ENCODE measurements at places on chromosomes 2 and 18.

- DNase-seq, result peak; percentile 72
These were observed 58.1 kb upstream of the SLC66A3 start for GRCh38 chr2:11097038-11097720.

DNA sequence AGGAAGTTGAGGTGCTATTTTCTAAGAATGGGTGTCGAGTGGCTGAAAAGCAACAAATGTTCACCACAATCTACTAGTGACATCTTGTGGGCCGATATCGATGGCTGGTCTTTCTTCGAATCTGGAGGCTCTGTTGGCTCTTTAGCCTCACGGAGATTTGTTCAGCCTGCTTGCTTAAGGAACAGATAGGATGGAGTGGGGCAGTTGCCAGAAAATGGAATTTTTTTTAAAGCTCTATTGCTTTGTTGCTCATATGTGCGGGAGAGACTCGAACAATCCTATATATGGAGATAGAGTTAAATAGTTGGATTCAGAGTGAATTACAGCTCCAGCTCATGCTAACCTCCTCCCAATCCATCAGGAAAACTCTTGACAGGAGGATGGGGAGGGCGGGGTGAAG, 70.9 kb upstream of the LYPD6B start:
- no peak for DNase-seq

DNA sequence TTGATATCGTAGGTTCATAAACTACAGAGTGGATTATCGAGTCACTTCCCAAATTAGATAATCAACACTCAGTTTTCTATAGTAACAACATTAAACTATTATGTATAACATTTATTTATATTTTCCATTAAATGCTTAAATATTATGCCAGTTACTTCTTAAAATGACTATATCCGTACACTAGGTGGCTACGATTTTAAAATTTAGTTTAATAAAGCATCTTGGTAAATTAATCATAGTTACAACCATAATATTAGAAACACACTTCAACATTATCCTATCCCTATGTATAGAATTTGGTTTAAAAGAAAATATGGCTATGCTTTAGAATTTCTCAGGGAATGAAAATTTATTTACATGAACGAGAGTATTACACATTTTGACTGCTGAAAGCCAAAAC, 80.3 kb downstream of the SLC25A12 start:
- no peak for DNase-seq

- DNase-seq, result no peak
These were observed 37.4 kb downstream of the ANKMY1 start for GRCh38 chr2:240520130-240520973.

Measured in astrocyte (in vitro differentiated cells and primary cell).